Kidney epithelial cell (primary cell): ENCODE measurements at places on chromosomes 16 and 17.

GRCh38 chr16:75378616-75379015, 54.7 kb downstream of the CFDP1 start:
- DNase-seq: no peak

DNA sequence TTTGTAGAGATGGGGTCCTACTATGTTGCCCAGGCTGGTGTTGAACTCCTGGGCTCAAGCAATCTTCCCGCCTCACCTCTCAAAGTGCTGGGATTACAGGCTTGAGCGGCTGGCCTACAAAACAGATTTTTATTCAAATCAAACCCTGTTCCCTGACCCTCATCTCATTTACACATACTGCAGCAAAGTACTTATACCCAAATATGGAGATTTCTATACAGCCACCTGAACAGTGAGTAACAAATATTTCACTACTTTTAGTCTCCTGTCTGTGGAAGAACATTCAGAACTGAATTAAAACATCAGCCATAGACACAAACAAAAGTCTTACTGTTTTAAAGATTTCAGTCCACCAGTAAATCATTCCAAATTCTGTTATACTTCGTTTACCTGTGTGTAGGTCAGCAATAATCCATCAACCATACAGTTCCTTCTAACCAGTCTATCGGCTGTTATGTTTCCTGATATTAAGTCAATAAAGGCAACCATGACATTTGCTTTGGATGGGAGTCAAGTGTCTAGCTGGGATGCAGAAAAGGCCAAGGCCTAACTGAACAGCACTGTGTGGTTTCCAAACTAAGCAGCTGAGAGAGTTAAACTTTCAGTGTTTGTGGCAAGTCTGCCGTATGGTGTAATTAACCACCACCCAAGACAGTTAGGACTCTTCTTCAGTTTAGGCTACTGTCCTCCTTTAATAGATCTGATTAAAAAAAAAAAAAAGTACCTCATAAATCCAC, 22.3 kb downstream of the ERN1 start:
- DNase-seq: no peak

DNA sequence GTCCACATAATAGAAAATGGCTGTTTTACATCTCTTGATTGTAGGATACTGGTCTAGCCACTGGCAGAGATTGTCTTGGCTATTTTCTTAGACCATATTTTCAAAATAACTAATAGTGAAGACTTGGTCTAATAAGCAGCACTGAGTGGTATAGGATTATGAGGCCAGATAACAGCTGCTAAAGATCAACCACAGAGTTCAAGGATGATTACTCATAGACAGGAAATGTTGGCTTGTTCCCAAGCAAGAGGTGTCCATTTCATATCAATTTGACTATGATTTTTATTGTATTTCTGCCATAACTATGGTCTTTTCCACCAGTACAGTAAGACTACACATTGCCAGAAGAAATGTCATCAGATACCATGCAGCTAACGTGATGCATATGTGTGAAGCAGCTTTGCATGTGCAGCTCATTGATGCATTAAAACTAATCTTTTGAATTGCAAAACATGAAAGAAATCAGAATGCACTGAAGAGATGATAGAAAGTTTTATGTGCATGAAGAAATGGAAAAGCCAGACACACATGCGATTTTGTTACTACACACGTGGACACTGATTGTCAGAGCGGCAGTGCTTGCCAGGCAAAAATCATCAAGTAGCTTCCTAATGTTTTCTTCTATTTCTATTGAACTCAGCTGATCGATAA, 693.3 kb downstream of the CDH11 start:
- no peak for DNase-seq

DNA sequence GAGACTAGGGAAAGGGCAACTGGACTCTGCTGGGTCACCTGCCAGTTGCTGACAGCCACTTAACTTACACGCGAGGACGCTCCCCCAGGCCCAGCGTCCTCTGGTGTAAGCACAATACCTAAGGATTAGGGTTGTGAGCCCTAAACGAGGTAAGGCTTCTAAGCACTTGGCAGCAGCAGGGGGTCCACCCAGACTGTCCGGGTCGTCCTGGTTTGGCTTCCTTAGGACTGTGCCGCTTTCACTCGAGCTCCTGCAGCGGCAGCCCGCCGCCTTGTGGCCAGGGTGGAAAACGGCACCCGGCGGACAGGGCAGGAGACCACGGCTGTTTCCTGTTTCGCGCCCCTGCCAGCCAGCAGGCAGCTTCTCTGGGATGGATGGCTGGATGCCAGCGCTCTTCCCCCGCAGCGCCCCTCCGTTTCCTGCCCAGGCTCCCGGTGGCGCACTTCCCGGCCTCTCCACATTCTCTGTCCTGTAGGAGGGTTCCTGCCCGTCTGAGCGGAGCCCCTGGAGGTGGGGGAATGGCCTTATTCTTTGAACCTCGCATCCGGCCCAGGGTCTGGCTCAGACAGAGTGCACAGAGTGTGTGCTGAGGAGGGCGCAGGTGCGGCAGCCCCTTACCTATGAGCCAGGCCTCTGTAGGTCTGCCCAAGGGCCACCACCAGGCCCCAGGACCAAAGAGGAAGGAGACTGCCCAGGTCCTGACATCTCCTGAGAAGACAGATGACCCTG, 47.0 kb upstream of the AMZ2 start:
- DNase-seq: no peak

- DNase-seq: no peak
These were observed 15.5 kb upstream of the SPACA3 start for GRCh38 chr17:32976131-32976530.

DNA sequence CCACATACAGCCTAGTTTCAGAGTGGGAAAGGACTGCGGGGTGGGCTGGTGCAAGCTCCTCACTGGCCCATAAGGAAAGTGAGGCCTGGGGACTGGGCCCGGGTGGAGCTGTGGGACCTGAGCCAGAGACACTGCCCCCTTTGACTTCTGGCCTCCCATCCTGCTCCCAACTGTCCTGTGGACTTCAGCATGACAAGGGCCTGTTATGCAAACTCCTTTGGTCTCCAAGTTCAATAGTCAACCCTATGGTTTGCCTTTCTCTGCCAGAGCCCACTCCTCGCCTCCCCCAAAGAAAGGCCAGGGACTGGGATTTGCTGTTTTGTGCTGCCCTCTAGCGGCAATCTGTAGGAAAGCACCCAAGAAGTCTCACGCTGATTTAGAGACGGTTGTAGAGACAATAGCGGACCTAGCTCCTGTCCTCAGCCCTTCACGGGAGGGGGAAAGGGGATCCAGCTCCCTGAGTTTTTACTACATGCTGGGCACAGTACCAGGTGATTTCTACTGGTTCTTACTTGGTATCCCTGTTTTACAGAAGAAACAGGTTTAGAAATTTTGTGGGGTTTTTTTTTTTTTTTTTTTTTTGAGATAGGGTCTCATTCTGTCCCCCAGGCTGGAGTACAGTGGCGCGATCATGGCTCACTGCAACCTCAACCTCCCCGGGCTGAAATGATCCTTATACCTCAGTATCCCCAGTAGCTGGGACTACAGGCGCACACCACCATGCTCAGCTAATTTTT, 1.2 kb upstream of the TLCD3B start:
- DNase-seq: peak; percentile 21

DNA sequence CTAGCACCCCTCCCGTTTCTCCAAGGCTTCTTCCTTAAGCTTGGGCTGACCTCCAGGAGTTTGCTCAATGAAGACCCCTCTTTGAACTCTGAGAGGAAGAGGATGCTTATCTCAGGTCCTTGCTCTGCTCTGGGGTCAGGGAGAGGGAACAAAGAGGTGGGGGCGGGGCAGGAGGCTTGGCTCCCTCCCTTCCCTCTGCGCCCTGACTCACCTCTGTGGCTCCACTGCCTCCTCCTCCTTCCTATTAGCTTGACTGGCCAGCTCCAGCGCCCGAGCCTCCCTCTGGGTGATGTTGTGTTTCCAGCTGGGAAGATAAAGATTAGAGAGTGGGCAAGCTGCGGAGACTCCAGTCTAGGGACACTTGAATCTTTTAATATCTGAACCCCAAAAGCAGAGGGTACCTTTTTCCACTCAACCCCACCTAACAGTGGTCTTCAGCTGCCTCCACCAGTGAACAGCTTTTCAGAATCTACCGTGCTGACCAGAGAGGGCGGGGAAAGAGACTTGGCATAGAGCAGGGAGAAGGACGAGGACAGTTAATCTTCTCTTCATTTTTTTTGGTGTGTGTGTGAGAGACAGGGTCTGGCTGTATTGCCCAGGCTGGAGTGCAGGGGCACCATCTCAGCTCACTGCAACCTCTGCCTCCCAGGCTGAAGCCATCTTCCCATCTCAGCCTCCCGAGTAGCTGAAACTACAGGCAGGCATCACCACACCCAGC, 6.7 kb downstream of the GIP start:
- DNase-seq: no peak

GRCh38 chr16:17237350-17237944, 233.3 kb downstream of the XYLT1 start:
- DNase-seq: no peak

GRCh38 chr17:61248399-61248798, 151.2 kb upstream of the TBX2 start:
- DNase-seq: no peak

DNA sequence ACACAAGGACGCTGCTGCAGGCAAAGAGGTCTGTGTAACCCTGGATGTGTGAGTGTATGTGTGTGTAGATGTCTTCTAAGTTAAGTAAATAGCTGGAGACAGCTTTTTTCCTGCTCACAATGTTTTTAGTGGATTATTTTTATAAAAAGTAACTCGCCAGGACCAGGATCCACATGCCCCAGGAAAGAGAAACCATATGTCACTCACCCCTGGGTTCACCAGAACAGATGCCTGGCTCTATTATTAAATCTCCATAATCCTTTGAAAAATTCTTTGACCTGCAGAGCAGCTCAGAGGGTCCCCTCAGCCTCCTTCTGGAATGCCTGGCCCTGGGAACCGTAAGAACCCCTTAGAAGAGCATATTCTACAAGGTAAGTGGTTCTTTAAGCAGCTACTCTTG, 18.0 kb downstream of the ABCC12 start:
- DNase-seq: no peak

DNA sequence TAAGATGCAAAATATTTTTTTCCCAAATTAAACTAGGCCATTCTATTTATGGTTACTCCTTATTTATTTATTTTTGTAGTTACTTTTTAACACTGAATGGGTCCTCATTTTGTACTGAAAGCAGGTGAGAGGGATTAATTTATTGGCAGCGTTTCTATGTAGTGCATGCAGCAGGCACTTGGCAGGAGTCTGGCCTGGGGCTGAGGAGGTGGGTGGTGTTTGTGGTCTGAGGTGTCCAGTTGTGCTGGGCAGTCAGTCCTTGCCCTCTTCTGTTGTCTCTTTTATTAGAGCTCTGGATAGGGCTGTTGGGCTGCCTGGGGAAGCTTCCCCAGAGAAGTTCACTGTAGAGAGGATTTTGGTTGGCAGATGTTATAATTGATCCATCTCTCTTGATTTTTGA, 12.7 kb downstream of the SEC14L1 start:
- no peak for DNase-seq

- DNase-seq: no peak
These were observed 486.4 kb upstream of the KIF2B start for GRCh38 chr17:53336281-53336680.

DNA sequence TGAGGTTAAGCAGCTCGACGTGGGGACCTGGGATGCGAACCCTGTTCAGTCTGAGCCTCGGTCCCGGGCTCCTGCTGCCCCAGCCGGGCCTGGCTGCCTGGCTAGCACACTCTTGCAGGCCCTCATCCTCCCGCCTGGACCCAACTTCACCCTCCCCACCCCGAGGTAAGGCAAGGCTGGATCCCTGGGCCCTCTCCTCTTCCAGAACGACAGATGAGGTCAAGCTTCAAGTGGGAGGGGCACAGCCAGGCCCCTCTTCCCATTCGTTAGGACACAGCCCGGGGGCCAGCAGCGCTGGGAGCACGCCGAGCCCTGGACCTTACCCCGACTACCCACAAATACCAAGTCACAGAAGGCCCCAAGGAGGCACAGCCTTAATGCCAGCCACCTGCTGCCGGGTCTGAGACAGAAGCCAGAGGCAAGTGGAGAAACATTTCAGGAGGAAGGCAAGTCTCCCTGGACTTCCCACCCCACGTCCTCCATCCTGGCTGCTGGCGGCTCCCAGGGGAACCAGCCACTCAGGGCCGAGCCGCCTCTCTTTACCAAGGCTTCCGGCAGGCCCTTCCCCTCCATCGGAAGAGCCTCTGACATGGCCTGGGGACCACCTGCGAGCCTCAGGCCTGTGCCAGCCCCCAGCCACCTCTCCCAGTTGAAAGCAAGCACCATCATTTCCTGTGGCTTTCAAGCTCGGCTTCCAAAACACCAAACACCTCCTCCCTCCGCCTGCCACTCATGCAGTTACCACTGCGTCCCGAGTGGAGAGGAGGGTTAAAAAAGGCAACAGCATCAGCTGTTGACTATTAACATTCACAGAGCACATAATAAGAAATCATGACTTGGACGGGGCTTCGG, 59.9 kb downstream of the RPH3AL start:
- no peak for DNase-seq

DNA sequence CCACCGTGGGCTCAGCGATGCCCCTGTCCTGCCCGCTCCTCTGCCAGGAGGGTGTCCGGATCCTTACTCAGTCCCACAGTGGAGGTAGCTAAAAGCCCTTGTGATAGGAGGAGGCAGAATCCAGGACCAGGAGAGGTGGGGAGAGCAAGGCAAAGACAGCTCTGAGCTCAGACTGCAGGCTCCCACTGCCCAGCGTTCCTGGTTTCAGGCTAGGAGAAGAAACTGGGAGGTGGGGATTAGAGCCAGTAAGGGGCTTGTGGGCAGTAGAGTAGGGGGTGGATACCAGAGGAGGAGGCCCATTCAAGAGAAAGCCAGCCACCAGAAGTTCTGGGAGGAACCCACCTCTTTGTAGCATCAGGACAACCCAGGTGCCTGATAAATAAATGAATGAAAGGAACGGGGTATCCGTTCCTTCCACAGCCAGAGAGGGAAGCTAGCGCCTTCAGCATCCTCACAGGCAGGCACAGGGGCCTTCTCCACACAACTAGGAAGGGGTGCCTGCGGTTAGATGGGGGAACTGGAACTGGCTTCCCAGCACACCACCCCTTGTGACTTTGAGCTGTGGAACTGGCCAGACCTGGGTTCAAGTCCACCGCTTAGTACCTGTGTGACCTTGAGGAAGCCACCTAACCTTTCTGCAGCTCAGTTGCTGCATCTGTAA, 2.3 kb downstream of the IL21R start:
- no peak for DNase-seq

DNA sequence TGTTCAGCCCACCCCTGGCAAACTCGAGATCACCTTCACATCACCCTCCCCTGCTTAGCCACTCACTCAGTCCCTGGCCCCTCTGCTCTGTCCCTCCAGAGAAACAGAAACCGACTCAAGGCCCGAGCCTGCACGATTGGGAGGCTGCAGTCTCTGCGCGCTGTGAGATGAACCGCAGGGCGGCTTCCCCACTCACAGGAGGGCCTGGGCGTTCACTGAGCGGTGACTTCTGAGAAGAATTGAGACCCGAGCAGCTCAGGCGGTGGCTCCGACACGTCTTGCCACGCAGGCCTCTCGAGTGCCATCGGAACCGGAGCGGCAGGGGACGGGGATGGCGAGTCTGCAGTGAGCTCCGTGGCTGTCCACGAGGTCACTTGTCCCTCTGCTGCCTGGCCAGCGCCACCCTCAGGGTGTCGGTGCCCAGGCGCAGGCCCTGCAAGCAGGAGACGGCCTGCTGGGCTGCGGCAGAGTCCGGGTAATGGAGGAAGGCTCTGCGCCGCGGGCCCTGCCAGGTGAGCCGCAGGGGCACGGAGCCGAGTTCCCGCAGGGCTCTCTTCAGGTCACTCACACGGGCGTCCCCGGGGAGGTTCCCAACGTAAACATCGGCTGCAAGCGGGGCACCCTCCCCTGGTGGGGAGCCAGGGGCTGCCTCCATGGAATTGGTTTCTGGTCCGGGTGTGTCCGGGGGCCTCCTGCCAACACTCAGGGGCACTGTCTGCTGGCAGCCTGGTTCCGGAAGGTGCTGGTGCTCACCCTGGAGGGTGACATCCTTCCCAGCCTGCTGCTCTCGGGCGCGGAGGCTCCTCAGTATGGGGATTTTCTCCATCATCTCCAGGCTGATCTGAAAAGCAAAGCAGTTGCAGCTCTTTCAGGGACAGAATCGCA, 21.6 kb downstream of the FOXF1 start:
- DNase-seq: no peak
